ENCODE measurements at places on chromosomes 6 and 20.

GRCh38 chr6:125220712-125221111 lies 67.1 kb downstream of the TPD52L1 start:
- DNase-seq = no peak

GRCh38 chr6:1335367-1336037 lies 23.6 kb downstream of the FOXQ1 start:
- DNase-seq = no peak

DNA sequence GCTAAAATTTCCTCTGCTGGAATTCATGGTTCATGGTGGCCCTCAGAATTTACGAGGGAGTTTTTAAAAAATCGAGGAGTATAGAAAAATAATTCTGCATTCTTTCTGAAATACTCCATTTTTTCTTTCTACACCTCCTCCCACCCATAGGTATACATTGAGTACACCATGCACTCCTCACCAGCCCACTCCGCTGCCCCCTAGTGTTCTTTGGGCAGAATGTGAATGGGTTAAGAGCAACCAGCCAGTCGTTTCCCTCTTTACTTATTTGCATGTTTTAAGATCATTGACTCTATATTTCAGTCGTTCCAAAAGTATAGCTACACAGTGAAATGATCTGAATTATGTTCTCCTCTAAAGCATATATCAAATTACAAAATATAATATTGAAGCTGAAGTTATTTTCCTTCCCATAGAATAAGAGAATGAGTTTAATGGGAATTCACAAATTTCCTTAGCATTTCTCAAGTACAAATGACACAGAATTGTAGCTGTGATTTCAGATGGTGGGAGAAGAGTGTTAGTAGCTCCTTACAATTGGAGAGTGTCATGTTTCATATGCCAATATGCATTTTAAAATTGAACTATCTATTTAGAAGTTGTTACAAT lies 977.7 kb upstream of the SLC35B3 start:
- DNase-seq = no peak

- no peak for DNase-seq
Observed at GRCh38 chr6:150201772-150202329, 59.0 kb downstream of the PPP1R14C start.

GRCh38 chr20:57548177-57549058 lies 12.5 kb upstream of the PCK1 start:
- no peak for DNase-seq

DNA sequence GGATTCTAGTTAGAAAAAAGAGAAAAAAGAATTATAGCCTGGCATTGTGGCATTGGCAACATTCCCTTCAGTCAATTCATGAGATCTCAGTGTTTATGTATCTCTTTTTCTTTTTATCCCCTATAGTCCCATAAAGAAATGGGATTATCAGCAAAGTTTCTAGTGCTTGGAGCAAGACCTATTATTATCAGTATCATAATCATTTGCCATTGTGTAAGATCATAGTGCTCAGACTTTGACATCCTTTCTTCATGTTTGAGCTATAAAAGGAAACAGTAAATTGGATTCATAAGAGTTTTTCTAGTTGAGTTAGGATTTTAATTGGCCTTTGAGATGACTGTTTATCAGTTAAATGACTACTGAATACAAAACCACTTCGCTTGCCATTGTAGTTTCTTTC lies 295.6 kb downstream of the GRIK2 start:
- DNase-seq = no peak
